H7 (cell line): ENCODE measurements at places on chromosomes 4 and X.

DNA sequence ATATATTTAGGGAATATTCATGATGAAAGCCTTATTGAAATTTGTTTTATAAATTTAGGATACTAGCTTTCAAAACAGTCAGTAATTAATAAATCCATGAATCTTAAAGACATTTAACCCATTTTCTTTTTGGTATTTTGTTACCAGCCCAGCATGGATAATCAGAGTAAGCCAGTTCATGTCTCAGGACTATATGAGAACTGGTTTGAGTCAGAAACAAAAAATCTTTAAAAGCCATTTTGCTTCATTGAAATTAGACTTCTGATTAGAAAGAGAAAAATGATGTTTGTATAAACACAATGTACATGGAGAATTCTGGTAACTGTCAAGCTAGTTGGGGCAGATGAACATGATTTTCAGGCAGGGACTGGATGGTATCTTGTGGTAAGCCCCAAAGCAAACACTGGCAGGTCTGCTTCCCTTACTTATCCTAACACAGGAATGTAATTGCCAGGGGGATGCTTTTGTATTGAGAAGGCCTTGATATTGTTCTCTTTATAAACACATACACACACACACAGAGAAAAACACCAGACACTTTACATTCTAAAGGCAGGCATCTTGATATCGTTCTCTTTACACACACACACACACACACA, 9.4 kb downstream of the ARHGAP10 start:
- no peak for DNase-seq

DNA sequence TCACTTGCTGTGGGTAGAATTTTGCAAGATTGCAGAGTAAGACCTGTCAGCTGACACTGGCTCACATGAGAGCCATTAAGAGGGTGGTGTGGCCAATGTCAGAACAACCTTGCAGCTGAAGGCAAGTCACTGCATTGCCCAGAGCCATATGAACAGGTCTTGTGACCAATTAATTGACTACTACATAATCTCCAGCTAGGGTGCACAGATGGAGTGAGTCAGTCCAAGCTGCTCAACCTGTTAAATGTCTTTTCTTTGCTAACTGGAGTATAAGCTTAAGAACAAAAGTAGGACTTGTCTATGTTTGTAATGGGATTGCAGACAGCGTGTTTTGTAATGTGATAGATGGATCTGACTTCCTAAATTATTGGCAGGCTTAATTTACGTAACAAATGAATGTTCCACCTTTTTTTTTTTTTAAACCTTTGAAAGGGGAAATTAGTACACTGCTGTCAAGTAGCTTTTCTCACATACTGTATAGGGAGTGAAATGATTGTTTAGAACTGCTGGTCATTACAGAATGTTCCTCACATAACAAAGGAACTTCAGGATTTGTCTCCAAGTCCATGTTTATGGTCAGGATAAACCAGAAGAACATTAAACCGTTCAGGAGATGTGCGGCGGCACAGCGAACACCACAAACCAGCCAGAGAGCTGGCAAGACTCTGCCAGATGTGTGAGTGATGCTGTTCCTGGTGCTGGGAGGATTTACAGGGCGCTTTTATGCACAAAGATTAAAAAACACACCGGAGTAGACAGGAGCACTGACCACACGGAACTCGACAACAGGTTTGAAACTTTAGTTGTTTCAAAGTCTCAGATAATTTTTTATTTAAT, 37.0 kb downstream of the FNIP2 start:
- no peak for DNase-seq

DNA sequence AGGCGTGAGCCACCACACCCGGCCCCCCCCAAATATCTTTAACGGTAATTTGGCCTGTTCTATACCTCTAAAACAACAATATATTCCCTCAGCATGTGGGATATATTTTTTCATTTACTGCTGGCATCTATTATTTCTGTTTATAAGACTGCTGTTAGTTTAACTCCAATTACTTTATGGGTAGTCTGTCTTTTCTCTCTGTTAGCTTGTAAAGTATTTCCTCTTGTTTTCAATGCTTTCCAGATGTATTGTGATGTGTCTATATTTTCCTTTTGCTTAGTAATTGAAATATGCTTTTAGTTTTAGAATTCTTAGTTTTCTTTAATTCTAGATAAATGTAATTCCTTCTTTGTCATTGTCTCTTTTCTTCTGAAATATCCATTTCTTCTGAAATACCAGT, 445.8 kb downstream of the ANKRD50 start:
- DNase-seq, result no peak

GRCh38 chr4:93409035-93409434, 419.5 kb upstream of the ATOH1 start:
- peak; percentile 22 for DNase-seq

DNA sequence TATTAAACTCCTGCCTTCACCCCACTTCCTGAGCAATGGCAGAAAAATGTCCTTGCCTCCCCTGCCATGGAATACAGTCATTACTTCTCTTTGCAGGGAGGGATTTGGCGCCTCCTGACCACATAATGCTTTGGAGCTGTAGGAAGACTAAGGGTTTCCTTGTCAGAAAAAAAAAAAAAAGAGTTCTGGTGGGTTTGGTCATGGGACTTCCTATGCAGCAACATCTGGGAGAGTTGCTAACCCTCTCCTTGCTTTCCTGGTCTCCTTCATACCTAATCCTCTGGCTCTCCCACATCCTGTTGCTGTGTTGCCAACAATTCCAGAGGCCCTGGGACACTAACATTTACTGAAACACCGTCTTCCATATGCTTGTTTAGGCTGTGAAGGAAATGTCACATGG, 75.1 kb upstream of the MBNL3 start:
- no peak for DNase-seq

- no peak for DNase-seq
Observed at GRCh38 chr4:148312956-148313490, 129.2 kb downstream of the NR3C2 start.

- no peak for DNase-seq
Observed at GRCh38 chrX:150729956-150730355, 36.8 kb downstream of the MTMR1 start.

DNA sequence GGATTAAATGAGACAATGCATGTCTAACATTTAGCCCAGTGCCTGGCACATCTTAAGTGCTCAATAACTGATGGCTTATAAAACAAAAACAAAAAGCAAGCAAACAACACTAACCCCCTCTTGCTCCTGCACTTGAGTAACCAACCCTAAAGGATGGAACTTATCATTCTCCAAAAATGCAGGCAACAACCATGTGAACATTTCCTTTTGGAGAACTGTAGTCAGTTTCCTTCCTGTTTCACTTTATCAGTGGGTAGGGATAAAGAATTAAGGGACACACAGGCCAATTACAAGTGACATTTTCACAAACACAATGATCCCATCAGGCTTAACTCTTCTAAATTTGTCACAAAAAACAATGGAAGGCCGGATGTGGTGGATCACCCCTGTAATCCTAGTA, 30.4 kb downstream of the RPS3A start:
- DNase-seq, result no peak

GRCh38 chr4:188078116-188078515, 31.3 kb downstream of the TRIML2 start:
- DNase-seq, result no peak

DNA sequence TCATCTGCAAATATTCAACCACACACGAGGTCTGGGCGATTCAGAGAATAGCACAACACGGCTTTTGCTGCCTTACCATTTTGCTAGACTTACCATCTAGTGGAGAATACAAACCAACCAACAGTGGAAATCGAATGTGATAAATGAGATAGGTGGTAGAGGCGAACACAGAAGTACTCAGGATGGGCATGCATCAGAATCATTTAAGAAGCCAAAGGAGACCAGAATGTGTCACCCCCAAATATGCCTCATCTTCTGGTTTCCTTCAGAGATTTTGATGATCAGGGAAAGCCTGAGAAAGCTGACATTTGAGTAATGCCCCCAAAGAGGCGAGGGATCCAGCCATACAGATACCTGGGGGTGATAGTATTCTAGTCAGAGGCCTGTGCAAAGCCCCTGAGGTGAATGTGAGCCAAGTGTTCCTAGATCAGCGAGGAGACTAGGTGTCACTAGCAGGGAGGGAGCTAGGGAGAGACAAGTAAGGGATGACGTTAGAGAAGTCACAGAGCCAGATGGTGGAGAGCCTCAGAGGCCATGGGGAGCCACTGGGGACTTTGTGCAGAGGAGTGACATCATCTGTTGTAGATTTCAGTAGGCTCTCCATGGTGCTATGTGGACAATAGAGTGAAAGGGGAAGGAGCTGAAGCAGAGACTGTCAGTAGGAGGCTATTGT, 1.7 kb downstream of the MTMR1 start:
- peak; percentile 13 for DNase-seq
